Suprapubic skin (tissue), 4 donors: ENCODE measurements at places on chromosomes 12 and 14. TPM values are rescaled to one million over a fixed set of nuclear protein-coding genes. Genes with fewer than 3 reads are reported as not detected.

DNA sequence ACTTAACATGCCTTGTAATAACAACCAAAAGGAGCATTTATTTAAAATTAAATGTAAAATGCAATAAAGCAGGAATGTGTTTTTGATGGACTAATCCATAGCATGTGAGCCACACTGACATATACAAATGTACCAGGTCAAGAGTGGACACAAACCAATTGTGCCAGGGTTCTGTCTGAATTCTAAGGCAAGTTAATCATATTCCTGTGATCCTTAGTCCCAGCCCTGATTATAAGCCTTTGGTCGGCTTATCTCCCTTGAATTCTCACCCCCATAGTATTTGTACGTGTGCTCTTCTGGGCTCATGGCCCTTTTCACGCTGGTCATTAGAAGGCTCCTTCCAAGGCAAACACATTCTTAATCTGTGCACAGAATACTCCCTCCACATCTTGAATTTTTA lies 10.6 kb upstream of the SRSF5 start:
- no peaks in the 10 kb centered on the region for H3K27me3 ChIP-seq
- H3K4me3 ChIP-seq = no peak overlapping the region
- H3K36me3 ChIP-seq = no peaks in the 10 kb centered on the region
- H3K27ac ChIP-seq = peak overlapping the region; percentile 76

DNA sequence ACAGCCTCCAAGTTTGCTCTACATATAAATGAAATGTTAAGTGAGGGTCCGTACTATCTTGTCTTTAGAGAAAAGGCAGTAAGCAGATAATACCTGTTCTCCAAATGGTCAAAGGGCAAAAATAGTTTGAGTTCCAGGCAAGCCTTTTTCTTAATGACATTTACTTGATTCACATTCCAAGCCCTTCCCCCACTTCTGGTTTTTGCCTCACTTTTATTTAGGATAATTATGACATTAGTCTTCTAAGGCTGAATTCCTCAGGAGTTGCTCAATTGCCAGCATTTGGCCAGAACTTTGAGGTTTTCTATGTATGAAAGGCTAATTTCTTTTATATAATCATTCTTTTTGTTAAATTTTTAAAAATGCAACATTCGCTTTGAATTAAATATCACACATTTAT lies 62.5 kb upstream of the DUSP6 start:
- no peak for DNase-seq
- no peaks in the 10 kb centered on the region for H3K36me3 ChIP-seq
- H3K4me1 ChIP-seq = no peaks in the 10 kb centered on the region

DNA sequence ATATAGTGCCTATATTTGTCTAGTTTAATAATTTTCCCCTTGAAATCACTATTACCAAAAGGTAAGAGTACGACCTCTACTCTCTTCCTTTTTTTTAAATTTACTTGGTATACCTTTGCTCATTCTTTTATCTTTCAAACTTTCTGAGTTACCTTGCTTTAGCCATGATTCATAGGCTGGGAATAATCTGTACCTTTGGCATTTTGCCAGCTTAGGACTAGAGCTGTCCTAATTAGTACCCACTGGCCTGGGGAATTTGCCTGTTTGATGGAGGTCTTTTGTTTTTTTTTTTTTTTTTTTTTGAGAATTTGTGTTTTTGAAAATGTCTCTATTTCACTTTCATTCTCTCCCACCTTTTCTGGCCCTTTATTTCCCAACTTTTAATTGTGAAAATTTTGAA lies 8.7 kb upstream of the SLC4A8 start:
- H3K4me3 ChIP-seq = no peak overlapping the region
- no peaks in the 10 kb centered on the region for H3K27me3 ChIP-seq
- H3K27ac ChIP-seq = no peak overlapping the region
- H3K4me1 ChIP-seq = no peaks in the 10 kb centered on the region
- DNase-seq = no peak

GRCh38 chr14:76491172-76491930 lies 115.4 kb downstream of the ESRRB start:
- H3K27me3 ChIP-seq = no peaks in the 10 kb centered on the region
- no peaks in the 10 kb centered on the region for H3K4me1 ChIP-seq
- no peaks in the 10 kb centered on the region for H3K36me3 ChIP-seq
- DNase-seq = no peak

- H3K27ac ChIP-seq = no peak overlapping the region
- H3K27me3 ChIP-seq = no peaks in the 10 kb centered on the region
- no peak overlapping the region for H3K4me3 ChIP-seq
- no peak for DNase-seq
- H3K36me3 ChIP-seq = no peaks in the 10 kb centered on the region
- H3K4me1 ChIP-seq = peaks cover 35% of the 10 kb centered on the region
These were observed 29.4 kb downstream of the RIN3 start for GRCh38 chr14:92542766-92543554.

DNA sequence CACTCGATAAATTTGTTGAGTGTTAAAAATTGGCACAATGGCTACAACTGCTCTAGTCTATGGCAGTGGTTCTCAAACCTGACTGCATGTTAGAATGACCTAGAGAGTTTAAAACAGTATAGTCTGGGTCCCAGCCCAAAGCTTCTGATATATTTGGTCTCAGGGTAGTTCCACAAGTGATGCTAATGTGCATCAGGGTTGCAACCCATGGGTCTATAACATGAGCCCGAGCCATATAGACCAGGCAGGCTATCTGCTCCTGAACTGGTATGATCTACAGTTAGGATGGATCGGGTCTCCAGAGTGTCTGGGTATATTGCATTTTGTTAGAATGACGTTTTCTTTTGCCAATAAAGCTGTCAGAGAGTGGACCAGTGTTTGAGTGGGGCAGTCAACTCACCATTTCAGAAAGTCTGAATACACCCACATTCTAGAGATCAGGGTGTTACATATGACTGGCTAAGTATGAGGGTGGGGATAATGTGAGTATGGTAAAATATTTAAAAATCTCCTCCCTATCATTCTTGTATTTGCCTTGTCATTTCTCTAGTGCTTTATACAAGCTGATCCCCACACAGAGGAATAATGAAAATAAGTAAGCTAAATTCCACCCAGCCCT lies 80.9 kb downstream of the FRMD6 start:
- peaks cover 16% of the 10 kb centered on the region for H3K36me3 ChIP-seq
- peaks cover 3% of the 10 kb centered on the region for H3K4me1 ChIP-seq
- H3K27ac ChIP-seq = no peak overlapping the region
- H3K4me3 ChIP-seq = no peak overlapping the region
- no peak for DNase-seq
- H3K27me3 ChIP-seq = no peaks in the 10 kb centered on the region

FZD10 gene
- total RNA-seq = 20.7 TPM

DIO2 gene
- 20.7 TPM for total RNA-seq

GRCh38 chr12:6250343-6250742 lies 50.1 kb downstream of the CD9 start:
- peaks cover 14% of the 10 kb centered on the region for H3K4me1 ChIP-seq
- H3K36me3 ChIP-seq = no peaks in the 10 kb centered on the region
- no peak overlapping the region for H3K4me3 ChIP-seq
- H3K27me3 ChIP-seq = no peaks in the 10 kb centered on the region

DNA sequence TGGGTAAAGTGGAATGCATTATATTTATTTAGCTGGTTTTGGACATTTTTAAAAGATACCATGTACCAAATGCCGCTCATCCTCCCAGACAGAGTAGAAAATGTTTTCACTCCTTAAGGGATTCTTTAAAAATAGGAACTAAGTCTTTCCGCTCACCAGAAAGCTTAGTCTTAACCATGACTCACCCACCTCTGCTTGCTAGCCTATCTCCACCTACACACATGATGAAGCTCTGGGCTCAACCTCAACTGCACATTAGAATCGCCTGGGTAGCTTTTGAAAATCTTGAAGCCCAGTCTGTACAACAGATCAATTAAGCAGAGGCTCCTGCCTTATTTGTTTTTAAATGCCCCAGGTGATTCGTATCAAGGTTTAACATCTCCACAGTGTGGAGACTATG lies 260.5 kb downstream of the NEDD1 start:
- H3K36me3 ChIP-seq = no peaks in the 10 kb centered on the region
- H3K27me3 ChIP-seq = no peaks in the 10 kb centered on the region
- H3K4me3 ChIP-seq = no peak overlapping the region
- no peak for DNase-seq
- no peaks in the 10 kb centered on the region for H3K4me1 ChIP-seq

MYO1A gene
- 0.53 TPM for total RNA-seq

DNA sequence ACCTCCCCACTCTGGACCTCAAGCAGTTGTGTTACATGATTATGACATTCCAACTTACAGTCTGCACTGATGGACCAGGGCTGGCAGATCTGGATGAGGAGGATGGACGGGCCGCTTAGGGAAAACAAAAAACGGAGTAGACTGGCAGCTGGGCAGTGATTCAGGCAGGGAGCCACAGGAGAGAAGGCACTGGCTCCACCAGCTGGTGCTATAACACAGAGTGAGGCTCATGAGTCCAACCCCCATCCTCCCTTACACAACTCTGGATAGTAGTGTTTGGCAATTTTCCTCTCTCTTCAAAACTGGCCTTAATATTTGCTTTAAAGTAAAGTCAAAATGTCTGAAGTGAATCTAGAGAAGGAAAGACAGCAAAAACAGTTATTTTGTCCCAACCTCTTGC lies 9.7 kb upstream of the RIC8B start:
- H3K4me3 ChIP-seq = no peak overlapping the region
- no peak overlapping the region for H3K27ac ChIP-seq
- H3K4me1 ChIP-seq = peaks cover 2% of the 10 kb centered on the region
- no peak for DNase-seq

DNA sequence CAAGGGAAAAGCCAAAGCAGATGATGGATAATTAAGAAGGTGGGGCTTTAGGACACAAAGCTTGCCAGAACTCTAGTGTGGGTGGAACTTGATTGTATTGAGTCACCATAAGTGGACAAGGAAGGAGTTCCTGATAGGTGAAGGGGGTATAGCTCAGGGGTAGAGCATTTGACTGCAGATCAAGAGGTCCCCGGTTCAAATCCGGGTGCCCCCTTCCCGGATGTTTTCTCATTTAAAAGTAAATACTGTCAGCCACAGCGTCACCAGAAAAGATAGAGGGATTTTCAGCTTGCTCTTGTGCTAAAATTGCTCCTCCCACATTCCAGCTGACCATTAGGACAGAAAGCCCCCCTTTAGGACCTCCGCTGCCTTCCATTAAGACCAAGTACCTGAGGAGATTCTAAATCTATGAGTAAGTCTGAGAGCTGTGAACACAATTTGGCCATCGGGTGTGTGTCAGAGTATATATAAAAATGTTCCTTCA lies 36.6 kb downstream of the DCAF4 start:
- H3K27me3 ChIP-seq = no peaks in the 10 kb centered on the region
- no peaks in the 10 kb centered on the region for H3K4me1 ChIP-seq
- no peak overlapping the region for H3K27ac ChIP-seq
- no peak overlapping the region for H3K4me3 ChIP-seq
- DNase-seq = no peak

TCL1A gene
- total RNA-seq = not detected

- no peaks in the 10 kb centered on the region for H3K4me1 ChIP-seq
- DNase-seq = no peak
- H3K4me3 ChIP-seq = no peak overlapping the region
- no peak overlapping the region for H3K27ac ChIP-seq
- H3K27me3 ChIP-seq = no peaks in the 10 kb centered on the region
- H3K36me3 ChIP-seq = no peaks in the 10 kb centered on the region
These were observed 73.4 kb downstream of the PPM1H start for GRCh38 chr12:62861586-62861985.

STAT2 gene
- 182 TPM for total RNA-seq

NFATC4 gene
- 25.3 TPM for total RNA-seq

- no peak for DNase-seq
- no peaks in the 10 kb centered on the region for H3K36me3 ChIP-seq
- H3K4me3 ChIP-seq = no peak overlapping the region
These were observed 25.3 kb downstream of the DDHD1 start for GRCh38 chr14:53127832-53128231.

MYRFL gene
- total RNA-seq = 3.2 TPM

SLCO1C1 gene
- not detected for total RNA-seq

GRCh38 chr14:96580566-96580965 lies 78.4 kb downstream of the PAPOLA start:
- no peaks in the 10 kb centered on the region for H3K36me3 ChIP-seq
- no peaks in the 10 kb centered on the region for H3K27me3 ChIP-seq
- no peak overlapping the region for H3K4me3 ChIP-seq
- peaks cover 2% of the 10 kb centered on the region for H3K4me1 ChIP-seq
- DNase-seq = no peak

DNA sequence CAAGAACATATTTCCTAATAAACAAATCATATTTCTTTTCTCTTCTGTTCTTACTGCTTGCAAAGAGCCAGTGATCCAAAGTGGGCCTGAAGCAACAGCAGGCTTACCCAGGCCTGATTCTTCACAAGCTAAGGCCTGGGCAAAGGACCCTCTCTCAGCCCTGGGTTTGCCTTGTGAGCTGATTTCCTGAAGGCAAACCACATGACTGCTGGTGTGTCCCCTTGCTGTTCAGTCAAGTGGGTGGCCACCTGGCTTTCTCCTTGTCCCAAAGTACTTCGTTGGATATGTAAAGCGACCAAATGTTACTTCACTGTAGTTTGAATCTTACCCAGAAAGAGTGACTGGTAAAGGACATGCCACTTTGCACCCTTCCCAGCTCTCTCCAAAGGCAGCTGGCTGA lies 392.9 kb downstream of the ZFP36L1 start:
- H3K27me3 ChIP-seq = no peaks in the 10 kb centered on the region
- no peak for DNase-seq
- peaks cover 92% of the 10 kb centered on the region for H3K4me1 ChIP-seq
- no peaks in the 10 kb centered on the region for H3K36me3 ChIP-seq

DNA sequence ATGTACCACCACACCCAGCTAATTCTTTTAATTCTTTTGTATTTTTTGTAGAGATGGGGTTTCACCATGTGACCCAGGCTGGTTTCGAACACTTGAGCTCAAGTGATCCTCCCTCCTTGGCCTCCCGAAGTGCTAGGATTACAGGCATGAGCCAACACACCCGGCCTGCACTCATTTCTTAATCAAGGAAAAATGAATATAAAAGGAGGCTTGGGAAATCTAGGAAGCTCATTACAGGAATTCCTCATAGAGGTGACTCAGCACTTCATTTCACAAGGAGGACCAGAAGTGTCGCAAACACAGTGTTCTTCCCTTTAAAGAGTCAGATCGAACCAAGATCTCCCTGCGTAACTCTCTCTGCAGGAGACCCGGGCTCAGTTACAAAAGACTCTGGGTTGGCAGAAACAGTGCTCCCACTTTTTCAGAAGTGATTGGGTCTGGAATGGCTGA lies 30.3 kb downstream of the NFKBIA start:
- DNase-seq = no peak
- no peak overlapping the region for H3K4me3 ChIP-seq
- peaks cover 29% of the 10 kb centered on the region for H3K4me1 ChIP-seq
- H3K27me3 ChIP-seq = no peaks in the 10 kb centered on the region

- no peak overlapping the region for H3K4me3 ChIP-seq
- no peaks in the 10 kb centered on the region for H3K36me3 ChIP-seq
- no peaks in the 10 kb centered on the region for H3K4me1 ChIP-seq
- H3K27me3 ChIP-seq = no peaks in the 10 kb centered on the region
- no peak for DNase-seq
- H3K27ac ChIP-seq = no peak overlapping the region
These were observed 147.1 kb downstream of the SLC15A5 start for GRCh38 chr12:16130343-16130742.
